ENCODE measurements at places on chromosomes 12 and 14. TPM values are rescaled to one million over a fixed set of nuclear protein-coding genes. Genes with fewer than 3 reads are reported as not detected.

The SIRT4 gene
- 3.6 TPM for total RNA-seq

The LMO3 gene
- total RNA-seq: not detected

The MTA1 gene
- 158 TPM for total RNA-seq

The GPRC5A gene
- total RNA-seq: 73.9 TPM

The RPL36AL gene
- 191 TPM for total RNA-seq

The RNASE2 gene
- total RNA-seq: not detected

The TAS2R20 gene
- 3.8 TPM for total RNA-seq

The HOXC4 gene
- total RNA-seq: 4.1 TPM

The CEBPE gene
- not detected for total RNA-seq

The NAV3 gene
- total RNA-seq: 0.67 TPM

The FSCB gene
- total RNA-seq: not detected

The ZFYVE26 gene
- total RNA-seq: 27.2 TPM

The GZMH gene
- not detected for total RNA-seq

The PMEL gene
- 7.8 TPM for total RNA-seq

The TMEM63C gene
- 1.3 TPM for total RNA-seq

The SOAT2 gene
- total RNA-seq: 9.7 TPM

The GDF3 gene
- 0.41 TPM for total RNA-seq

The SLC16A7 gene
- total RNA-seq: 6.6 TPM

The GPRC5D gene
- not detected for total RNA-seq

The NFE2 gene
- total RNA-seq: 6.2 TPM

The PTPN6 gene
- total RNA-seq: 54.8 TPM

All from Caco-2 (cell line).